ENCODE measurements at places on chromosomes 2 and 18.

GRCh38 chr2:31228717-31229116, 5.2 kb upstream of the EHD3 start:
- DNase-seq, result no peak

- DNase-seq, result no peak
Measured at GRCh38 chr2:231682603-231683291, 25.6 kb upstream of the PTMA start.

- DNase-seq, result no peak
Measured at GRCh38 chr2:112754564-112754963, 9.8 kb downstream of the CKAP2L start.

DNA sequence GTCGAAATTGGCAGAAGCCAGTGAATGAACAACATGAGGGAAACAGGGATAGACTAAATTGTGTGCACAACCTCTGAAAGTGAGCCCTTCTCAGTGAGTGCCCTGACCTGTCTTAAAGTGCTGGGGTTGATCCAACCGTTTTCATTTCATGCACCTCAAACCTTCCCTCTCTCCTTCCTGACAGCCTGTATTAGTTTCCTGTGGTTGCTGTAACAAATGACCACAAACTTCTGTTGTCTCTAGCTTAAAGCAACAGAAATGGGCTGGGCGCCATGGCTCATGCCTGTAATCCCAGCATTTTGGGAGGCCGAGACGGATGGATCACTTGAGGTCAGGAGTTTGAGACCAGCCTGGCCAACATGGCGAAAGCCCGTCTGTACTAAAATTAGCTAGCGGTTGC, 48.8 kb upstream of the PPP1CB start:
- DNase-seq, result no peak

DNA sequence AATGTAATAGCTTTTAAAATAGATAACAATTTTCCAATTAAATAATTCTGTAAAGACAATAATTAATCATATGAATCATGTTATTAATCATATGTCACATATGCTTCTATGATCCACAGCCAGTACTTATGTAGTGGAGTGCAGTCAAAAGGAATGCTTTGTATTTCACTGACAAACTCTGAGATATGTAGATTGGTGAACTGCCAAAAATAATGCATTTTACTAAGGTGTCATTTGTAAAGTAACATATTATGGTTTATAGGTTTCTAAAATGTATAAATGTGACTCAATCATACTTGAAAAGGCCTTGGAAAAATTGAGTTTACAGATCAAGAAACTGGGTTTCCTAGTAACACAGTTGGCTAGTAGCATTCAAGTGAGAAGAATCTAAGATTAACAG, 93.8 kb upstream of the KCNH7 start:
- no peak for DNase-seq

Measured in left ventricle myocardium superior (tissue), 1 donor.